T-helper 2 cell treated with Interferon-gamma antibody and Interleukin-4, amounts not matched to agents 100 ng/mL and 5 ng/mL, for 36 hours (primary cell): ENCODE measurements at places on chromosomes 2 and 18. TPM values are rescaled to one million over a fixed set of nuclear protein-coding genes. Genes with fewer than 3 reads are reported as not detected.

Gene BMP10
- 0.09 TPM in 1 of 2 replicates, not detected in the other for total RNA-seq

Gene SP140
- total RNA-seq: 117 and 120 TPM in 2 replicates

Gene IL36B
- not detected in 2 replicates for total RNA-seq

Gene ERMN
- 3.7 TPM in 2 replicates for total RNA-seq

Gene UGT1A8
- total RNA-seq: not detected in 2 replicates

Gene LONRF2
- 0.16 and 0.27 TPM in 2 replicates for total RNA-seq

Gene SERPINB2
- not detected in 2 replicates for total RNA-seq

Gene DSC3
- total RNA-seq: not detected in 2 replicates

Gene CCDC150
- total RNA-seq: 9.0 and 9.6 TPM in 2 replicates

Gene PPM1G
- 120 TPM in 2 replicates for total RNA-seq

Gene GKN2
- not detected in 2 replicates for total RNA-seq

Gene SERPINB13
- total RNA-seq: not detected in 2 replicates

Gene PRSS56
- not detected in 2 replicates for total RNA-seq

Gene DHRS9
- 0.11 TPM in 1 of 2 replicates, not detected in the other for total RNA-seq

Gene GCG
- not detected in 2 replicates for total RNA-seq

Gene IL1RN
- 0.70 TPM in 2 replicates for total RNA-seq

Gene KLHL14
- not detected in 2 replicates for total RNA-seq

Gene OR6B2
- total RNA-seq: not detected in 2 replicates

Gene PAX3
- not detected in 2 replicates for total RNA-seq

Gene ADD2
- total RNA-seq: 3.4 and 4.0 TPM in 2 replicates

Gene ARL4C
- total RNA-seq: 264 and 265 TPM in 2 replicates

Gene TDRD15
- not detected in 2 replicates for total RNA-seq

Gene TGFA
- 0.07 TPM in 1 of 2 replicates, not detected in the other for total RNA-seq

Gene LYG2
- not detected in 2 replicates for total RNA-seq

Gene ANKAR
- 5.0 and 7.4 TPM in 2 replicates for total RNA-seq

Gene ATP8B1
- total RNA-seq: not detected in 2 replicates

Gene EHD3
- 1.8 and 1.9 TPM in 2 replicates for total RNA-seq

Gene KIF1A
- total RNA-seq: 0.41 and 0.43 TPM in 2 replicates

Gene TUBB8B
- not detected in 2 replicates for total RNA-seq

Gene RFTN2
- total RNA-seq: not detected in 2 replicates

Gene DCC
- total RNA-seq: not detected in 2 replicates

Gene TBR1
- 0.05 TPM in 2 replicates for total RNA-seq

Gene EGR4
- 0.07 and 0.11 TPM in 2 replicates for total RNA-seq
